ENCODE measurements at places on chromosomes 7 and 10.

- no peak for DNase-seq
Observed at GRCh38 chr10:80280071-80280800, 9.2 kb downstream of the MAT1A start.

GRCh38 chr7:8128449-8129317 is 133.3 kb downstream of the ICA1 start:
- no peak for DNase-seq

DNA sequence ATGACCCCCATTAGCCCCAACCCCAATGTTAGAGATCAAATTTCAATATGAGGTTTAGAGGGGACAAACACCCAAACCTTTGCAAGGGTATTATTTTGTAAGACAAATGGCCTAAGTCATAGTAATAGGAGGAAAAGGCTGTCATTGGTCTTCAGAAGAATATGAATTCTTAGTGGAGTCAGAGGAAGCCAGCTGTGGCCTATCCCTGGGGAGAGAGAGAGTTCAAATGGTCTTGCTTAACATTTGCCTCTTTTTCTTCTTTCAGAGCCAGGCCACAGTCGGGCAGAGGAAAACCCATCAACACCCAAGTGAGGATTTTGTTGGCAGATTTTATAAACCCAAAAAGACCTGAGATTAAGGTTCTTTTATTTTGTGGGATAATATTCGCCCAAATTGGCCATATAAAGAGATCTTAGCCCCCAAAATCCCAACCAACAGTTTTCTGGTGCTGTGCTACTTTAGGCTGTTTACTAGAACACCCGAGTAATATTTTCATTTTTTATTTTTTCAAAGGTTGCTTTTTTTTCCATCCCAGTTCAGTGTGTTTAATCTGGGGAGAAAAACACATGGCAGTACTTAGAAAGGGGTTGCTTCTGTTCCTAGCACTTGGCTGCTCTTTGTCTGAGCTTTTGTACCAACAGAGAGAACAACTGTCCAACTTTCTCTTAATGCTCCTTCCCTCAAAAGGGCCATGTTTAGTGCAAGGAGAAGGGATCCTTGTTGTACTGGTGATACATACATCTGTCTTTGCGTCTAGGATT is 26.8 kb upstream of the ARMC3 start:
- DNase-seq, result no peak

DNA sequence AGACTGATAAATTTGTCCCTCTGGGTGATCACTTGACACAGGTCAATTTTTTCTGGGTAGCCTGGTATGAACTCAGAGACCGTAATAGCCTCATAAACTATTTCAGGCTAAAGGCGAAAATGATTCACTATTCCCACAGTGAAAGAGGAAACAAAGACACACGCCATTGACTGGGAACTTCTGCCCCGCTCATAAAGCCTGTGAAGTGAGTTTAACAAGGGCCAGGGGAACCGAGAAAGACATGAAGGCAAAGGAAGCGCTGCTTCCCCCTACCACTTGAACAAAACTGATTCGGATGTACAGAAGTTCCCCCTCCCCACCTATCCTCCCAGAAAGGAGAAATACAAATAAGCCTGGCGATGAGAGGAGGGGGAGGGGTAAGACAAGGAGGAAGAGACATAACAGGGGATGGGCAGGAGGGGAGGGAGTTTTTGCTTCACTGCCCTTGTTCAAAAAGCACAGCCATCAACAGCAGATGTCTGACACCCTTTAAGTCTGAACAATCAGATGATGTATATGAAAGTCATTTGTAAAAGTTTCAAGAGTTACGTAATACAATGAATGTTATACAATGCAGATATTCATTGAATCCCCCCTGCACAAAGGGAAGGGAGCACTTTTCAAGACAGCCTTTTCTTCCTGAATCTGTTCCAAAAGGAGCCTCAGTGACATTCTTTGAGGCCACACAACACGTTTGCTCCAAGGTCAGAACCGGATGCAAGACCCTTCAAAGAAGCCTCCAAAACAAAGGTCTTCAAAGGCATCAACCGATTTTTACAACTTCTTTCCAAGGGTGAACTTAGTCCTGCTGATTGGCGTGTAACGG is 734 bp downstream of the ABCB4 start:
- DNase-seq, result no peak

- DNase-seq, result no peak
Observed at GRCh38 chr10:28728366-28728765, 51.0 kb downstream of the BAMBI start.

- no peak for DNase-seq
Observed at GRCh38 chr10:90798482-90798881, 59.4 kb downstream of the HTR7 start.

DNA sequence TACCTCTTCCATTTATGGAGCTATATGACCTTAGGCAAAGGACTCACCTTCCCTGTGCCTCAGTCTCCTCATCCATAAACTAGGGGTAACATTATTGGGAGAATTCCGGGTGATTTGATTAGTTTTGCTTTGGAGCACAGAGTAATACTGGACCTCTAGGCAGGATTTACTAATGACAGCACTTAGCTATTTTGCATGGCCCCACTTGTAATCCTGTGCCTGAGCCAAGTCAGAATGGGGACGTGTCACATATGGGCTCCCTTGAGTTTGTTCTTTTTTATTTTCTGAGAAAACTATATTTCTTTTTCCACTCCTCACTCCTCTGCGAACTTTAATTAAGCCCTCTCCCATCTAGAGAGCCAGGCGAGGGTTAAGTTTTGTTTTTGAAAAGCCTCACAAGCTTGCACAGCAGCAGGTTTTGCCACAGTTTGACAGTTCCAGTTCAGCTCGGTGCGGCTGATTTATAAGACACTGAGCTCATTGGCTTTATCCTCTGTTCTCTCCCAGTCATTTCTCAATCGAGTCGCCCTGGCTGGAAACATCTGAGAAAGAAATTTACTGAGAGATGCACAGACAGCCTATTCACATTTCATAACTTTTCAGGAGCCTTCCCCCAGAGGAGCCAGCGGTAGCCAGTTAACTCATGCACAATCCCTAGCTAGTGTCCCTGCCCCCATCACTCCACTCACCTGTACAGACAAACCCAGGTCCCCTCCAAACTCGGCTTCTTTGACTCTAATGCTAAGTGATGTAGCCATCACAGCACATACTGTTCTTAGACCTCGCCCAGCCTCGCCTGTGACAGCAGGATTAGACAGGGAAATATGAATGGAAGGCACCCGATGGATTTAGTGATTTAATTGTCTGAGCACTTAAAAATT is 441.9 kb upstream of the NPVF start:
- DNase-seq, result no peak

DNA sequence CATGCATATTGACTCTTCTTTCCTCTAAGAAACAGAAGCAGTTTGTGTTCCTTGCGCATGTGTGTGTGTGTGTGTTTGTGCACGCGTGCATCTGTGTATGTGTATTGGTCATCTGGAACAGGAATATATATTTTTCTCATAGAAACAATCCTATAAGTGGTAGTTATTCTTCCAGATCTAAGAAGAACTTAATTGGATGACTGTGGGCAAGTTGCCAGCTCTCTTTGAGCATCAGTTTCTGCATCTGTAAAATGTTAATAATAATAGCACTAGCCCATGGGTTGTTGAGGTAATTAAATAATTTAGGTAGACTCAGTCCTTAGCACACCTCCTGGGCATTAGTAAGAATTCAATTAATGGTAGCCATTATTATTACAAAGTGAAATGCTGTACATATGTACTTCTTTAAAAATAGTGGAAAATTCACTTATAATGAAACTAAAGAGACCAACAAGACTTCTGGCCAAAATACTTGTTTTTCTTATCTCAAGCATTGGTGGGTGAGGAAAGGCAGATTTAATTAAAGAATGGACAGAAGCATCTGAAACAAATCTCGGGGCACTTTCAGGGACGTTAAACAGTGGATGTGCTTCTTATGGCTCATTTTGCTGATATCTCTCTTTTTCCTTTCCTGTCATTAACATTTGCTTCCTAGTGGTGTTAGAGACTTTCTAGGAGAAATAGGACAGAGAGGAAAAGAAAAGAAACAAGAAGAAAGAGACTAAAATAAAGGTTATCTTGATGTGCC is 124.9 kb upstream of the HABP2 start:
- no peak for DNase-seq

GRCh38 chr10:73998929-73999691 is 1.2 kb downstream of the VCL start:
- peak; percentile 4 for DNase-seq

DNA sequence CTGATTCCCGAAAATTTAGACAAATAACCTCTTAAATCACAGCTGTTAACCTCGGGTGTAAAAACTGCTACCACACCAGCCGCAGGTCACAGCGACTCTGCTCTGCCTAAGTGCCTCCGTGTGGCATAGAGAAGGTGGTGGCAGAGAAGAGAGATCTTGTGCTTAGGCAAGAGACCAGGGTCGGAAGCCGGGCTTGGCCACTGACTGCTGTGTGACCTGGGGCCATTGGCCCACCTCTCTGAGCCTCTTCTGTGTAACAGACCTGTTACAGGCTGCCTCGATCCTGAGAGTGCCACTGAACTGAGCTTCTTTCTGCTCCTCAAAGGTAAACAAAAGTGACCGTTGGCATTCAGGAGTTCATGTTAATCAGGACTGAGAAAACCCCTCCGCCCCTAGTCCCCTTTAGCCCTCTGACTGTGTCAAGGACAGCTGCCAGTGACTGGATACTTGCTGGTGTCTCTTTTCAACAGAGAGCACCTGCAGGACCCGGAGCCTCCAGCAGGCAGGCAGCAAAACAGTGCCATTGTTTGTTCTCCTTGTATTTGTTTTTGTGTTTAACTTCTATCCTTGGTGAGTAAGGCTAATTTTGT is 36.5 kb downstream of the ZMIZ1 start:
- DNase-seq, result no peak

DNA sequence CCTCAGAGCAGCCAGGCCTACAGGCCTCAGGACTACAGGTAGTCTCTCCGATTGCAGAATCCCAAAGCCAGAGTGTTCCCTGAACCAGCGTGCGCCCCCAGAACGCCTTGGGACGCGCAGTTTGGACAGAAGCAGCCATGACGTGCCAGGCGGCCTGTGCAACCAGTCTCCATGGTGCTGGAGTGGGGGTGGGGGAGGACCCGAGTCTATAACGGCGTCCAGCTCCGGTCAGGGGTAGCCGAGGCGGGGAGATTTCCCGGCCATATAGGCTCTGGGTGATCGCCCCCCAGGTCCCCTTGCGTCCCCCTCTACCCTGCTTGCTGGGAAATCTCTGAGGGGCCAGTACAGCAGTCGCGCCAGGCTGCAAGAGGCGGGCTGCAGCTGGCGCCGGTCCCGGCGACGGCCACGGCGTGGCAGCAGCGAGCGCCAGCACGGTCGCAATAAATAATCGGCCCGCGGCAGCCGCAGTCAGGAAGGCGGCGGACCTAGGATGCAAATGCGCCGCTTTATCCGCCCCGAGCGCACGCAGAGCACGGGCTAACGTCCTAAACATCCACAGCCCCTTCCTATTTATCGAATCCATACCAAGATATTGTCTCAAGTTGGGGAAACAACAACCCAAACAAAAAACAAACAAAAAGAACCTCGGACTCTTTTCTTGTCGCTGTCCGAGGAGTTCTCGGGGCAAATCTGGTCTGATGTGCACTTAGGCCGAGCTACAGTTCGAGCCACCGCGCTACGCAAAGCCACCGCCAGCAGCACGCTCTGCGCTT is 1.6 kb downstream of the HOXA3 start:
- peak; percentile 71 for DNase-seq

DNA sequence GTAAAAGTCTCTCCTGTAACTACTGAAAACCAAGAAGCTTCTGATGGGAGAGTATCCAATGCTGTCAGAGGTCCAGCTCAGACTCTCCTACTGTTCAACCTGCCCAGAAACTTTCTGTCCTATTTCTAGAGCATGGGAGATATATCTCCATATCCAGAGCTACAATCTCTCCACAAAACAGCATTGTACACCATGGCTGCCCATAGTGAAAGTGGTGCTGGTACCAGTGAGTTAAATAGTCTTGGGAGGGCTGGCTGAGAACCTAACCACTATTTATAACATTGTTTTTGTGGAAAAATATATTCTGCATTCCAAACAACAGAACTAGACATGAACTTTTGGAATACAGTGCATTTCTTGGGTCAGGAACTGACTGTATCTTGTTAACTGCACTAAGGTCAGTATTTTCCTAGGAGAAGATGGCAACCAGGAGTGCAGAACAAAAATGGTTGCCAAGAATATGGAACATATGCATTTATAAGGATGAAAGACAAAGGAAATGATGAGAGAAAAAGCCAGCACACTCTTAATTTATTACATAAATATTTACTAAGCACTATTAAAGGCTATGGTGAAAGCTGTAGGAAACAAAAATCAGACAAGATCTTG is 91.9 kb downstream of the ZNF438 start:
- DNase-seq, result no peak

GRCh38 chr7:142812437-142813215 is 41.9 kb downstream of the PRSS2 start:
- DNase-seq, result no peak

DNA sequence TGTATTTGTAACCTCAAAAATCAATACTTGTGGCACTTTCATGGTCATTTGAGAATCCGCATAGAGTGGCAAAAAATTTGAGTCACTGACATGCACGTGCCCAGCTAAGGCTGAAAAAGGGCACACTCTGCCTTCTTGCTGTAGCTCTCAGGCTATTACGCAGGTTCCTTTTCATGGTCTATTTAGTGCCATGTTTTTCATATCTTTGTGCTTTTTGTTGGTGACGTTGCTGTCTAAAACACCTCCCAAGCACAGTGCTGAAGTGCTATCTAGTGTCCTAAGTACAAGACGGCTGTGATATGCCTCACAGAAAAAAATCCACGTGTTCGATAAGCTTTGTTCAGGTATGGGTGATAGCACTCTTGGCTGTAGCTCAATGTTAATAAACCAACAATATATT is 50.9 kb downstream of the CREB3L2 start:
- DNase-seq, result no peak

DNA sequence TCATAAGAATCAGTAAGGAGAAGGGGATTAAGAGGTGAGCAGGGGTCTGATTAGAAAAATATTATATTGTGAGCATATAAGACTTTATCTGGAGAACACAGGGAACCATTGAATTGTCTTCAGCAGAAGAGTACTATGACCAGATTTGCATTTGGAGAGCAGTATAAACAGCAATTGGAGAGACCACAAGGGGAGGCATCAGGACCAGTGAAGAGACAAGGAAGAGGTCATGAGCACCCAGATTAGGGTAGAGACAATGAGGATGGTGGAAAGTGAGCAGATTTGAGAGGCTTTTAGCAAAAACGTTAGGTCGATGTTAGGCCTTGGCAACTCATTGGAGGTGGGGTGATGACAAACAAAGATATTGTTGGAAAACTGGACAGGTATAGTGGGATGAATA is 13.0 kb upstream of the SMIM30 start:
- no peak for DNase-seq

- DNase-seq, result no peak
Observed at GRCh38 chr10:14611968-14612693, 162.6 kb downstream of the FAM107B start.

DNA sequence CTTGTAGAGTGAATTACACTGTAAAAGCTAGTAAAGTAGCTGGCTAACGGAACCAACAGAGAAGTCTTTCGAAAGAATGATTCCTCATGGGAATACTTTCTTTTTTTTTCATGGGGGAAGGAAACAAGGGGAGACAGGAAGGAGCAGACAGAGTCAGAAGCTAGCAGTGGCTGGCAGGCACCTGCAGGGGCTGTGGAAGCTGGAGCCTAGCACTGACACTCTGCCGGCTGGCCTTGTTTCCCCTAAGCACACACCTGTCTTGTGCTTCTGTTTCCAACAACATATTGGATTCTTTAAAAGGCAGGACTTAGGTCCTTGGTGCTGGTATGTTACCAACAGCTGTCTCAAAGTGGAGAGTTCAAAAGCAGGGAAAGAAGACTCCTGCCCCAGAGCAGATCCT is 24.7 kb downstream of the NOD1 start:
- DNase-seq, result no peak

Measured in stimulated activated CD4-positive, alpha-beta T cell treated with anti-CD3 and anti-CD28 coated beads, Interleukin-4, amount 100 ng/mL, for 1 hour (primary cell).